ENCODE measurements at places on chromosomes 4 and X. TPM values are rescaled to one million over a fixed set of nuclear protein-coding genes. Genes with fewer than 3 reads are reported as not detected.

Gene NR0B1
- not detected for total RNA-seq

Gene AR
- total RNA-seq, result 1.8 TPM

DNA sequence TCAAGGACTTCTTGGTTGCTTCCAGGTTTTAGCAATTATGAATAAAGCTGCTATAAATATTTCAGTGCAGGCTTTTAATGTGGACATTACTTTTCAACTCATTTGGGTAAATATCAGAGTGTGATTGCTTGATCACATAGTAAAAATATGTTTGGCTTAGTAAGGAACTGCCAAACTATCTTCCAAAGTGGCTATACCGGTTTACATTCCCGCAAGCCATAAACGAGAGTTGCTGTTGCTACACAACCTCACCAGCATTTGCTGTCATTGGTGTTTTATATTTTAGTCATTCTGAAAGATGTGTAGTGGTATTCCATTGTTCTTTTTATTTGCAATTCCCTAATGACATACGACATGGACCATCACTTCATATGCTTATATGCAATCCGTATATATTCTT, 30.9 kb upstream of the SPOCK3 start:
- DNase-seq, result no peak

GRCh38 chr4:86498863-86499166, 95.3 kb upstream of the PTPN13 start:
- DNase-seq, result no peak

DNA sequence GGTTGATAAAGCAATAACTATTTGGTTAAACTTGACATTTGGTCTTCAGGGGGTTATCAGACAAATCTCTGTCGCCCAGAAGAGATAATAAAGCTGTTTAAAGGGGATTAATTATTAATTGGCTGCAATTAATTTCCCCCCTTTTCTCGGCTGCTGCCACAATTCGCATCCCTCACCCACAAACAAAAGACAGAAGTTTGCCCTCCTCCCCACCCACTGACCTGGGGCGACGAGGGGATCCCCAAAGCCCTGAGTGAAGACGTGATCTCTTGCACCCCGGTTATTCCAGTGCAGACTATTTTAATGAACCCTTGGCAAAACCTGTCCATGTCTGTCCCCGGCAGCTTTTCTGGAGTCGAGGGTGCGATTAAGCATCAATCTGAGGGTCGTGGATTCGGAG, 55.7 kb upstream of the TMEM33 start:
- DNase-seq, result no peak
